ENCODE measurements at places on chromosomes 1 and 21. TPM values are rescaled to one million over a fixed set of nuclear protein-coding genes. Genes with fewer than 3 reads are reported as not detected.

SLC2A5 gene
- 16.7 TPM for polyA plus RNA-seq

CDC42SE1 gene
- polyA plus RNA-seq = 419 TPM

DNA sequence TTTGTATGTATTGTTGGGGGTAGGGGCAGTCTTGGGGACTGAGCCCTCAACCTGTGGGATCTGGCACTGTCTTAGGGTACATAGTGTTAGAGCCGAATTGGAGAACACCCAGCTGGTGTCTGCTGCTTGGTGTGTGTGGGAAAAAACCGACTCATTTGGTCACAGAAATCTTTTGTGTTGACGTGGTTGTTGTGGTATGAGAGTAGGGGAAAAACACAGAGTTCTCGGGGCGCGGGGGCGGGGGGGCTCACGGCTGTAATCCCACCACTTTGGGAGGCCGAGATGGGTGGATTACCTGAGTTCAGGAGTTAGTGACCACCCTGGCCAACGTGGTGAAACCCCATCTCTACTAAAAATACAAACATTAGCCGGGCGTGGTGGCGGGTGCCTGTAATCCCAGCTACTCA is 15.3 kb upstream of the SRSF10 start:
- DNase-seq = no peak

SLC16A4 gene
- polyA plus RNA-seq = 0.42 TPM

KCNJ15 gene
- polyA plus RNA-seq = 0.04 TPM

DNA sequence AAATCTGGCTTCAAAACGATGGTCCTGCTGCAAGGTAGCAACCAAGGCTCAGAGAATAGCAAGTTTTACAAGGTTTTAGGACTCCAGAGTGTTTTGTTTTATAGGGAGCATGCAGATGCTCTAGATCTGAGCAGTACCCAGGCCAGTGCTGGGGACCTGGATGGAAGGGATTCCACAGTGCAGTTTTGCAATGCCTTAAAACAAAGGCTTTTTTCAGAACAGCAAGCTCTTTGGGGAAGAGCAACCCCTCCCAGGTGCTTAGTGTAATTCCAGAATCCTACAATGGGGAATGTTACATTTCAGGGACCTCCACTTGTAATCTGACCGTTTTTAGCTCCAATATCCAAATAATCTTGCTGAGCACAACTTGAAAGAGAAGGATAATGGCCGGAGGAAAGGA is 6.7 kb downstream of the ROR1 start:
- no peak for DNase-seq

GRCh38 chr1:1779691-1780597 is 1.7 kb upstream of the NADK start:
- DNase-seq = peak; percentile 85

DNA sequence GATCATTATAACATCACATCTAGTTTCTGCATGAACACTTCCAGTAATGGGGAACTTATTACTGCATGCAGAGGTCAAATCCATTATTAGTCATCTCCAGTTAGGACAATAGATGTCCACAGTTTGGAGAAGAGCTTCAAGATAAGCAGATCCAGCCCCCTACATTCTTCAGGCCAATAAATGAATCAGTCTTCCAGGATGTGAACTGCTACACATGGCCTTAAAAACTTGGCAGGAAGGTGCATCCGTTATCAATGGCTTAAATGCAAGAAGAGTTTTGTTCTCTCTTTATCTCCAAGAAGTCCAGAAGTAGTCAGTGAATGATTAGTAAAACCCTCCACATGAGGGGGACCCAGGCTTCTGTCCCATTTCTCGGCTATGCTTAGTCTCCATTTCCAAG is 70.8 kb downstream of the DMRTA2 start:
- no peak for DNase-seq

DNA sequence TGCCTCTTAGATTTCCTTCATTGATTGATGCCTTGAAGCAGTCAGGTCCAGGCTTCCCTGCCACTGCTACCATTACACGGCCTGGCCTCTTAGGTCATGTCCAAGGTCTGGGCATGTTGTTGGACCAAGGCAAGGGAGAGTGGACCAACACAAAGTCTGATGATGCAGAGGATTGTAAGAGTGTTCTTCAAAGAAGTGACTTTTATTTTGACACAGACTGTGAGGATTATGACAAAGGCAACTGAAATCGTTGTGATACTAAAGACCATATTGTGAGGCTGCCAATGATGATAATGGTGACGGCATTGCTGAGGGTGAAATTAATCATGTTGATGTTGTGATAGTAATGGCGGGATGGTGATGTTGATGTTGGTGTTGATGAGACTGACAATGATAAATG is 149.5 kb downstream of the GRIK3 start:
- DNase-seq = no peak

DNA sequence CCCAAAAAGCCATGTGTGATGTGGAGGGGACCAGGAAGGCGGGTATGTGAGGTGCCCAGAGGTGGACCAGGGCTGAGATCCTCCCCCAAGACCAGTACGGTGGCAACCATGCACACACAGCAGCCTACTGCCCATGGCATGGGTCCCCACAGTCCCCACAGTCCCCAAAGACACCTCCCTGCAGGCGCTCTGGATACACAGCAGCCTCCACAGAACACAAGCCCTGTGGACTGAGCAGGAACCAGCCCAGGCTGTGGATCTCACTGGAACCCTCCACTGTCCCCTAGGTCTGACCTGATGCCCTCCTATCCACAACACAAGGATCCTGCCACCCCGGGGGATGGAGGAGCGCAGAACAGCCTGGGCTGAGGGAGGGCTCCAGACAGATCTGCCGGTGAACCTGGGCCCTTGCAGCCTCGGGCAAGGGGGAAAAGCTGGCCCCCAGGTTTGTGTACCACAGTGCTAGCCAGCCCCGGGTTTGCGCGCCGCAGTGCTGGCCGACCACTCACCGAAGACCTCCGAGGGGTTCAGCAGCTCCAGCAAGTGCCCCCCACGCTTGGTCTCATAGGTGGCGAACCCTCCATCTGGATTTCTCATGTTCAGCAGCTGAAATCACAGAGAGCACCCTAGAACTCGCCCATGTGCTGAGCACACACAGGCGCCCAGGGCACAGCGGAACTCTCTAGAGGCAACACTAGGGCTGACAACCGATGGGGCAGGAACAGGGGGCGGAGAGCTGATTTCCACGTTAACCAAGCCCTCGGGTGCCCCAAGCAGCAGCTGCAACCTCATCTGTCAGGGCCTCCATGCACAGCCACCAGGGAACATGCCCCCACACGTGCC is 22.1 kb upstream of the SPATC1L start:
- no peak for DNase-seq

DNA sequence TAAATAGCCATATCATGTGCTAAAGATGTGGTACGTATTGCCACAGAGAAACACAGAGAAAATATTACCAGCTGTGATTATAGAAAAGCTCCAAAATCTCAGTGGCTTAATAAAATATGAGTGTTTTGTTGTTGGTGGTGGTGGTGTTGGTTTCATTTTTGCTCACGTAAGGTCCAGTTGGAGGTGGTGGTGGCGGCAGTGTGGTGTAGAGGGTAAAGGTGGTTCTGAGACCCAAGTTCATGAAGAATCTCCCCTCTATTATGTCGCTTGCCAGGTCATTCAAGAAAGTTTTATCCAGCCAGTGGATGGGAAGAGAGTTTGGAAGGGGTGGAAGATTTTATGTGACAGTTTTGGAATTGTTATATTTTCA is 217.6 kb upstream of the SAMSN1 start:
- DNase-seq = no peak

- DNase-seq = peak; percentile 33
Measured at GRCh38 chr1:12596007-12596821, 21.8 kb downstream of the DHRS3 start.

APCS gene
- polyA plus RNA-seq = not detected

GRCh38 chr1:175287849-175288248 is 95.3 kb upstream of the KIAA0040 start:
- no peak for DNase-seq

GRCh38 chr1:46002551-46003150 is 129.8 kb downstream of the PIK3R3 start:
- DNase-seq = no peak

RPE65 gene
- polyA plus RNA-seq = not detected

HES3 gene
- polyA plus RNA-seq = not detected

DNA sequence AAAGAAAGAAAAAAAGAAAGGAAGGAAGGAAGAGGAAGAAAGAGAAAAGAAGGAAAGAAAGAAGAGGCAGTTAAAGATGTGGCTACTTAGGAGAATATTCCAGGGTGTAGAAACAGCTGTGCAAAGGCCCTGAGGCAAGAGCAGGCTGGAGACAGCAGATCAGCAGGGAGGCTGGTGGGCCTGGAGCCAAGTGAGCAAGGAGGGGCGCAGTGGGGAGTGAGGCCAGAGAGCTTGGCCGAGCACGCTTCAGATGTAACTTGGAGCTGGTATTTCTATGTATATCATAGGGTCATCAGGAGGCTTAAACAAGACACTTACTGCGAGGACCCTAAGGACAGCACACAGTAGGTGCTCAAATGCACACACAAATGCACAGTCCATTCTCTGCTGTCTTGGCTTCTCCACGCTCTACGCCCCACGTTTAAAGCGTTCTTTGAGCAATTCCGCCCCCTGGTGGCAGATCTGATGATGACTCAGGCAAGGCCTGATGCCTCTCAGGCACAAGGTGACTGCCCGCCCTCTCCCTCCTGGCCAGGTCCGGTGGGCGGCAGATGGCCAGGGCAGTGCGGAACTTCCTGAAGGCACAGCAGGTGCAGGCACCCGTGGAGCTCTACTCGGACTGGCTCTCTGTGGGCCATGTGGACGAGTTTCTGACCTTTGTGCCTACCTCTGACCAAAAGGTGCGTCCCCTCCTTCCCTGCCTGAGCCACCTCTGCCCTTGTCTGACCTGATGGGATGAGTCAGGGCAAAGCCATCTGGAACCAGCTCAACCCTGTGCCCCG is 11.9 kb upstream of the PADI3 start:
- peak; percentile 86 for DNase-seq

DNA sequence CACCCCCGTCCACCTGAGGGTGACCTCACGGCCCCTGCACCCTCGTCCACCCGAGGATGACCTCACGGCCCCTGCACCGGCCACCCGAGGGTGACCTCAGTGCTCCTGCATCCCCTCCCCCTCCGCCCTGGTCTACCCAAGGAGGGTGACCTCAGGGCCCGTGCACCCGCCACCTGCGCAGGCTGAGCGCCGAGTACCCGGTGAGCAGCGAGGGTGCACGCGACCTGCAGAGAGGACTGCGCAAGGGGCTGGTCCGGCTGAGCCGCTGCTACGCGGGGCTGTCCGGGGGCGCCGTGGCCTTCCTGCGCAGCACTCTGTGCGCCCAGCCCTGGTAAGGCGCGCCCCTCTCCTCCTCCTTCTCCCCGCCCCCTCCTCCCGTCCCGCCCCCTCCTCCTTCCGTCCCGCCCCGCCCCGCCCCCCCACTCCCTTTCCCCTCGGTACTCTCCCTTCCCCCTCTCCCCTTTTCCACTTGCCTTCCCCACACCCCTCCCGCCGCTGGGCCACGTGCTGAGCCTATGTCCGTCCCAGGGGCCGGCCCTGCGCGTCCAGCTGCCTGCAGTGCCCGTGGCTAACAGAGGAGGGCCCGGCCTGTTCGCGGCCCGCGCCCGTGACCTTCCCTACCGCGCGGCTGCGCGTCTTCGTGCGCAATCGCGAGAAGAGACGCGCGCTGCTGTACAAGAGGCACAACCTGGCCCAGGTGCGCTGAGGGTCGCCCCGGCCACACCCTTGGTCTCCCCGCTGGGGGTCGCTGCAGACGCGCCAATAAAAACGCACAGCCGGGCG is 28.4 kb downstream of the TRIM11 start:
- DNase-seq = peak; percentile 26

BCAN gene
- polyA plus RNA-seq = not detected

VASH2 gene
- polyA plus RNA-seq = 0.06 TPM

DNA sequence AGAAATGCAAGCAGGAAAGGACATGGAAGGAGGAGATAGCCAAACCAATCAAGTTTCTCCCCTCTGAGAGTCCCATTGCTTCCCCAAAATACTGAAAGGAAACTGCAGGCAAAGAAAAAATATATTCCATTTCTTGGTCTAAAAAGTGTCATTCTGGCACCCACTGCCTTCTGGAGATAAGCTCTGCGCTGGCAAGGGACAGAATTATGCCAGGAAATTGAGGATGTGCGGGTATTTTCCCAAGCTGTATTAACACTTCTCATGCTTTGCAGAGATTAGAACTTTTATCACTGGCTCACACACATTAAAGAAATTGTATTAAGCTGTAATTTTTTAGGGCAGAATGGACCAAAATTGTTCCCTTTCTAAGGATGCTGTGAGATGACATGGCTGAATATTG is 381.2 kb upstream of the DUSP10 start:
- no peak for DNase-seq

DNA sequence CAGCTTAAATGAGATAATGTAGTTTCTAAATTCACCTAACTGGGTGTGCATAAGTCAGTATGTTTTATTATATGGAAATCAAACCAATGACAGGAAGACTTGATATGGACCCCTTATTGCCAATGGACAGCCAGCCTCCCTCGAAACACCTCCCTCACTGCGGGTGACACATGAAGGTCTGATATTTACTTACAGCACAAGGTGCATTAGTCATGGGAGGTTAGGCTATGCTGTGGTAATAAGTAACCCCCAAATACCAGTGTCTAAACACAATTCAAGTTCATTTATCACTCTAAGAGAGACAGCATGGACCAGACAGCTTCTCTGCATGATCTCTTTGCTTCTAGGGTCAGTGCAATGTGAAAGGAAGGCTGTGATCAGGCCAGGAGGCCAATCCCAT is 126.0 kb upstream of the KCNJ6 start:
- DNase-seq = no peak

MTARC1 gene
- polyA plus RNA-seq = 0.33 TPM

DNA sequence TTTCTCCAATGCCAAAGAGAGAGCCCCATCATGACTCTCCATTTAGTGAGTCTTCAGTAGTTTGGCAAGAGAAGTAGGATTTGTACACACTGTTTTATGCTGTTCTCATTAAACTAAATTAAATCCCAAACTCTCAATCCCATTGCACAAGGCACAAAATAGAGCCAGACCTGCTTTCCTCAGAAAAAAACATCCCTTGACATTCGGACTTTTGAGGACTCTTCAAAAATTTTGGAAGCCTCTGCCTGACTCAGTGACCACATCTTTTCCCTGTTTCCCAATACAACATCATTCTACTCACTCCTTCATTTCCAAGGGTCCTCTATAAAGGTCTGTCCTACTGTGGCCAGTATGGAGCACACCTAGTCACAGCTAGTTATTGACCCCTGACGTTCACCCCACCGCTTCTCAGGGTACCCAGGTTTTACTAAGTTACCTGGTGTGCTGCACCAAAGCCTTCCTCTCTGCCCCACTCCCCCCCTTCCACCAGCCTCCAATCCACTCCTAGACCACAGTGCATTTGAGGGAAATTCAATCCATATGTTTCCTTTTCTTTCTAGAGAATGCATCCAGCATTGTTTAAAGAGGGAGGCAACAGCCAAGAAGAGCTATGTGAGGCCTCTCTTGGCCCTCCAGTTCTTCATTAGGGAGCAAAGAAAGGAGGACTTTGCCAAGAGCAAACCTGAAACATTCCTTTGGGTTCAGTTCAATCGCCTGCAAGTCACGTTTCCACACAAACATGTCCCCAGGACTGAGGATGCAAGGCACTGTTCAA is 428.7 kb downstream of the PLPP3 start:
- no peak for DNase-seq

GRCh38 chr1:110948038-110948810 is 15.5 kb downstream of the LRIF1 start:
- DNase-seq = no peak

All from B cell (primary cell).